Left forelimb (tissue), 1 donor: ENCODE measurements at places on chromosomes 4 and X.

DNA sequence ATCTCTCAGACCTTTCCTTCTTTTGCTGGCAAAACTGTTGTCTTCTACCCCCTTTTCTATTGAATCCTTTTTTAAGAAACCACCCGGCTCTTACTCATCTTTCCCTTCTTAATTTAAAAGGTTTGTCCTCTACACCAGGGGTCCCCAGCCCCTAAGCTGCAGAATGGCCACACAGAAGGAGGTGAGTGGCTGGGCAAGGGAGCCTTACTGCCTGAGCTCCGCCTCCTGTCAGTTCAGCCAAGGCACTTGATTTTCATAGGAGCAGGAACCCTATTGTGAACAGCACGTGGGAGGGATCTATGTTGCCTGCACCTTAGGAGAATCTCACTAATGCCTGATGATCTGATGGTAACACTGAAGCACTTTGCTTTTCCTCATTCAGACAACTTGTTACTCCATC is 726.3 kb upstream of the INTU start:
- DNase-seq = no peak

- no peak for DNase-seq
Observed at GRCh38 chr4:168540086-168540485, 43.2 kb downstream of the PALLD start.

DNA sequence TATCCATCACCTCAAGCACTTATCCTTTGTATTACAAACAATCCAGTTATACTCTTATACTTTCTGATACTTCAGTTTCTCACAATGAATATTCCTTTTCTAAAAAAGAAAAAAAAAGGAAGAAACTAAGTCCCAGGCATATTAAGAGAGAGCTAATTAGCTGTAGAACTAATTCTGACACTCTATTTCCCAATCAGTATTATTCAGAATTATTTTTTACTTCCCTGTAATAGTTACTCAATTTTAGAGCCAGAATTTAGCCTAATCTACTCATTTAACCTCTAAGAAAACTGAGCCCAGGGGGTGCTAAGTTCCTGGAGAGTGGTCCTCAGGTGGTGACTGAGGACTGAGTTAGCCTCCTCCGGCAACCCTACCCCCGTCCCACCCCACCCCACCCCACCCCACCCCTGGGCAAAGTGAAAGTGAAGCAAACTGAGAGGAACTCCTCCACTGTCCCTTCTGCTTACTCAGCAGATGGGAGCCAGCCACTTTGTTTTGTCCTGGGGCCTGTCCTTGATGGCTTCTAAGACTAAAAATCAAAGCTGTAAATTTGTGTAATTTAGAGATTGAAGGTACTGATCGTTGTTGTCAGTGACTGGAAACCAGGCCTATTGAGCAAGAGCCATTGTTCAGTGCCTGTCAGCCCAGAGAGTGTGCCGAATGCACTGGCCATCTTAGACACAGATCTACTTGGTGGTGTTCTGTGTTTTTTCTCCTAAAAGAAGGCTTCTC is 162.1 kb downstream of the CBR4 start:
- DNase-seq = no peak

GRCh38 chrX:47745416-47745815 is 86.4 kb upstream of the UXT start:
- no peak for DNase-seq

DNA sequence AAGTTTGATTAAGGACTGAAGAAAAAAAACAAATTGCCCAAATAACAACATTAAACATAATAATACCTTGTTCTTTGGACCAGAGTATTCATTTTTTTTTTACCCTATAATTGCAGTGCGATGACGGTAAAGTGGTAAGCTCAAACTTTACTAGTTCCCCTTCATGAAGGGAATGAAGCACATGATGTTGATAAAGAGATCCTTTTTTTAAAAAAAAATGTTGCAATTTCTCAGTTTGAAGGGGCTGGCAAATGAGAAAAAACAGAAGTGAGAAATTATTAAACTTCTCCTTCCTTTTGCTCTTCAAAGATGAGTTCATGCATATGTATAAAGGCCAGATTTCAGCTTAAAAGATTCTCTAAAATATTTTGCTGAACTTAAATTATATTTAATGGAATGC is 231.7 kb downstream of the C4orf33 start:
- no peak for DNase-seq

GRCh38 chr4:102761906-102762305 is 1.1 kb upstream of the MANBA start:
- DNase-seq = no peak

DNA sequence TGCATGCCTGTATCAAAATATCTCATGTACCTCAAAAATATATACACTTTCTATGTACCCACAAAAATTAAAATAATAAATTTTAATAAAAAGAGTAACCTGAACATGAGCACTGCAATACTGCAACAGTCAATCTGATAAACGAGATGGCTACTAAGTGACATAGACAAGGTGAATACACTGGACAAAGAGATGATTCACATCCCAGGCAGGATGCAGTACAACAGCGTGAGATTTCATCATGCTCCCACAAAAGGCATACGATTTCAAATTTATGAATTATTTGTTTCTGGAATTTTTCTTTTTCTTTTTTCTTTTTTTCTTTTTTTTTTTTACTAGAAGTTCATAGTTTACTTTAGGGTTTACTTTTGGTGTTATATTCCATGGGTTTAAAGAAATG is 12.2 kb upstream of the FGF16 start:
- no peak for DNase-seq

GRCh38 chr4:15375667-15376066 is 52.2 kb upstream of the C1QTNF7 start:
- no peak for DNase-seq

DNA sequence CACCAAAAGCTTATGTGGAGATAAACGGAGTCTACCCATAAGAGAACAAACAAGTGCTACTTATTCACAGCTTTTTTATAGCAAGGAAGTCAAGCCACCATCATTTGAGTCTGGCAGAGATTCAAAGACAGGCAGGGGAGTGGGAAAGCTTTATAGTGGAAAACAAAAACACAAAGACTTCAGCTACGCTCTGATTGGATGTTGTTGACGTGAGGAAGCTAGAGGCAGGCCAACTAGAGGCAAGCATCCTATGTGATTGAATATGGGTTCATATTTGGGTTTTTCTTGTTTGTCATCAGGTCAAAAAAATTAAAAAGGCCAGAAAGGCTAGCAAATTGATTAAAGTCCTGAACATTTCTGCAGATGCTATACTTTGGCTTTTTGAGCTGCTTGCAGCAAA is 719 bp upstream of the TCEAL4 start:
- no peak for DNase-seq
